Activated naive CD4-positive, alpha-beta T cell treated with anti-CD3 and anti-CD28 coated beads for 36 hours (primary cell): ENCODE measurements at places on chromosomes 6 and 20. TPM values are rescaled to one million over a fixed set of nuclear protein-coding genes. Genes with fewer than 3 reads are reported as not detected.

The HSPA12B gene
- total RNA-seq = not detected

The TINAG gene
- total RNA-seq = not detected

The MAFB gene
- total RNA-seq = not detected

The SLC22A1 gene
- not detected for total RNA-seq

The BIRC7 gene
- total RNA-seq = not detected

The EDN3 gene
- not detected for total RNA-seq

The SERINC3 gene
- total RNA-seq = 48.7 TPM

The VGLL2 gene
- total RNA-seq = not detected

The DEFB116 gene
- not detected for total RNA-seq

The TAF8 gene
- total RNA-seq = 67.3 TPM

The CASS4 gene
- 5.2 TPM for total RNA-seq

The RBPJL gene
- not detected for total RNA-seq

GRCh38 chr6:161228096-161228495, 45.8 kb downstream of the AGPAT4 start:
- DNase-seq = no peak

DNA sequence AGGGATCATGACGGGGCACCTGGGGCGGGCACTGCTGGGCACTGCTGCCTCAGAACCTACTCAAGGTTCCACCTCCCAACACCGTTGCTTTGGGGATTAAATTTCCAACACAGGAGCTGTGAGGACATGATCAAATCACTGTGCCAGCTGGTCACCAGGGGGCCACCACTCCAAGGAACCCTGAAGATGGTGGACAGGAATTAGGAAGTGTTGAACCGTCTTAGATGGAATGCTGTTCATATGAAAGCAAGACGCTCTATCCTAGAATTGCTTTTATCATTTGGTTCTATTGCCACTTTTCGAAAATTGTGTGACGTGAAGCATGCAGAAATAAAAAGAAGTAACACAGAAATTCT, 140.3 kb downstream of the DLL1 start:
- no peak for DNase-seq

DNA sequence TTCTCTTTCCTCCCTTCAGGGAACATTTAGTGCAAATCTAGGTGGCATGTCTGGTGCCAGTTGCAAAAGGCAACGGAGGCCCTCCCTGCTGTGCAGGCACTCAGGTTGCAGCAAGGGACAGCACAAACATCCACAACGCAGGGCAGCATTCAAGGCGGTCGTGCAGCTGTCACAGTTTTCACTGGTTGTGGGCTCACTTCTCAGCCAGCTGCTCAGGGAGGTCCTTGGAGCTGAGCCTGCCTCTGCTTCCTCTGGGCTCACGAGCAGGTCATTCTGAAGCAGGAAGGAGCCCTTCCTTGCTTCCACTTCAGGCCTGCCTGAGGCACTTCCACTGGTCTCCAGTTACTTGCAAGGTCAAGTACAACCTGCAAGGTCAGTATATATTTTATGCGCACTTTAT, 3.8 kb upstream of the NPEPL1 start:
- DNase-seq = no peak

DNA sequence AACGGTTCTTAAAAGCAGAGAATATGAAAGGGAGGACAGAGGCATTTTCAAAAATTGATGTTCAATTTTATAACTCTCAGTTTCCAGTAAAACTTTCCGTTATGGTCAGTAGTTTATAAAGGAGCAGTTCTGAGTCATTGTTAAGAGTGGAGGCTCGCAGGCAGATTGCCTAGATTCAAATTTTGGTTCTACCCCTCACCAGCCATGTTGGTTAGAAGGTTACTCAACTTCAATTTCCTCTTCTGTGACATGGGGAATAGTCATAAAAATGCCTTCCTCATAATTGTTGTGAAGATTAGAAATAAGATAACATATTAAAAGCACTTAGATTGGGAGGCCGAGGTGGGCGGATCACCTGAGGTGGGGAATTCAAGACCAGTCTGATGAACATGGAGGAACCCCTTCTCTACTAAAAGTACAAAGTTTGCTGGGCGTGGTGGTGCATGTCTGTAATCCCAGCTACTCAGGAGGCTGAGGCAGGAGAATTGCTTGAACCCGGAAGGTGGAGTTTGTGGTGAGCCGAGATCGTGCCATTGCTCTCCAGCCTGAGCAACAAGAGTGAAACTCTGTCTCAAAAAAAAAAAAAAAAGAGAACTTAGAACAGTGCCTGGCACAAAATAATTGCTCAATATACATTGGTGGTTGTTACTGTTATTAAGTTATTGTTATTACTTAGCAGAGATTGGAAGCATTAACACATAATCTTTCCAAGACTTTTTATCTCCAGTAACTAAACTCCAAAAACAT, 348.9 kb downstream of the NRN1 start:
- no peak for DNase-seq

- DNase-seq = peak; percentile 95
These were observed 128.3 kb downstream of the MAP3K7 start for GRCh38 chr6:90458353-90459224.

DNA sequence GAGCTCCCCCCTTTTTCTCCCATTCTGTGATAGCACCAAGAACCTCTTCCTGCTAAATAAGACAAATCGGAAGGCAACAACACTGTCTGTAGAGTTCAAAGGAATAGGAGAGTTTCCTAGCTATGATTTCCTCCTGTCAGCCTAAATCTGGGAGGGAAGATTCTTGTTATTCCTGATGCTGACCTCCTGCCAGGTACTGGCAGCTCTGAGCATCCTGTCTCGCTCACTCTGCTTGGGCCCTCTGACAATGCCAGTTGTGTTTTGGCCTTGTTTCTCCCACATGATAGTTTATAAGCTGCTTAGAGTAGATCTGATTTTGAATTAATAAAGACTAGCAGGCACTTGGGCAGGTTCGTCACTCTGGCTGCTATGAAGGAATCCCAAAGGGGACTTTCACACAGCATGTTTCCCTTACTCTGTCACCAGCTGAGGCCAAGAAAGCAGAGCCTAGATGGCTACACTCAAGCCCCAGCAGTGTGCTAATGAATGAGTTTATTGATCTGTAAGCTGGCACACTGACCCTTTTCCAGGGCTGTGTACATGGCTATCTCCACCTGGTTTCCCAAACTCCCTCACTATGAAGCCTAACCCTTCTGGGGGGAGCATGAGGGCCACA, 52.3 kb downstream of the UQCC1 start:
- no peak for DNase-seq

DNA sequence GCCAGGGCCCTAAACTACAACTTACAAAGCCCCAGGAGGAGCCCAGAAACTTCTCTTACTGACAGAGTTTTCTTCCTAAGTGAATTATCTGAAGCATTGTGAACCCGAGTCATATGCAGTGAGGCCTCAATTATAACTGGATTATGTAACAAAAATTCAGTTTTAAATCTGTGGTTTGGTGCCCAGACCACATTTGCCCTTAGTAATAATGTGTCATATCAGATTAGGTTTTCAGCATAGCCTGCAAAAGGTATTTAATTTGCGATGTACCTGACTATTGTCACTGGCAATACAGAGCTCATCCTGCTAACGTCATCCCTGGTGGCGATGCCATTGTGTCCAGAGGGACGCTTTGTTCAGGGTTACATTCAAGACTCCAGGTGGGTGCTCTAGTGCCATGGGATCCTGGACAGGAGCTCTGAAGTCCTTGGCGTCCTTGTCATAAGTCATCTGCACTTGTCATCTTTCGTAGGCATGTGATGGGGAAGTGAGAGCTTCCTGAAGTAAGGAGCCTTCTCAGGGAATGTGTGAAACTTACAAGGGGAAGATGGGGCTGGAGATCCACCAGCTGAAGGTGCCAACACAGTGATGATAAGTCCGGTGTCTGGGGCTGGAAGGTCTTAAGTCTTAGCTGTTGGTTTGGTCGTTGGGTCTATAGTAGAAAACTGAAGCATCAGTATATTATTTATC, 65.1 kb downstream of the HIVEP1 start:
- DNase-seq = no peak

DNA sequence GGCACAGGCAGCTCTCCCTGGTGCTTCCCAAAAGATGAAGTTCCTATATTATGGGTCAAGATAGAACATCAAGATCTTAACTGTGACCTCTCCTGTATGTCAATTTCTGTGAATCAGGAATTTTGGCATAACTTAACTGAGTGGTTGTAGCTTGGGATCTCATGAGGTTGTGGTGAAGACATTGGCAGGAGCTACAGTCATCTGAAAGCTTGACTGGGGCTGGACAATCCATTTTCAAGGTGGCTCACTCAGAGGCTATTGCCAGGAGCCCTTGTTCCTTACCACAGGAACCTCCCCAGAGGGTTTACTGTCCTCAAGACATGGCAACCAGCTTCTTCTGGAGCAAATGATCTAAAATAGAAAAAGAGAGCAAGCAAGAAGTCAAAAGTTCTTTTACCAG, 252.2 kb downstream of the ADGB start:
- DNase-seq = no peak

GRCh38 chr6:159137676-159138075, 31.5 kb upstream of the FNDC1 start:
- no peak for DNase-seq

DNA sequence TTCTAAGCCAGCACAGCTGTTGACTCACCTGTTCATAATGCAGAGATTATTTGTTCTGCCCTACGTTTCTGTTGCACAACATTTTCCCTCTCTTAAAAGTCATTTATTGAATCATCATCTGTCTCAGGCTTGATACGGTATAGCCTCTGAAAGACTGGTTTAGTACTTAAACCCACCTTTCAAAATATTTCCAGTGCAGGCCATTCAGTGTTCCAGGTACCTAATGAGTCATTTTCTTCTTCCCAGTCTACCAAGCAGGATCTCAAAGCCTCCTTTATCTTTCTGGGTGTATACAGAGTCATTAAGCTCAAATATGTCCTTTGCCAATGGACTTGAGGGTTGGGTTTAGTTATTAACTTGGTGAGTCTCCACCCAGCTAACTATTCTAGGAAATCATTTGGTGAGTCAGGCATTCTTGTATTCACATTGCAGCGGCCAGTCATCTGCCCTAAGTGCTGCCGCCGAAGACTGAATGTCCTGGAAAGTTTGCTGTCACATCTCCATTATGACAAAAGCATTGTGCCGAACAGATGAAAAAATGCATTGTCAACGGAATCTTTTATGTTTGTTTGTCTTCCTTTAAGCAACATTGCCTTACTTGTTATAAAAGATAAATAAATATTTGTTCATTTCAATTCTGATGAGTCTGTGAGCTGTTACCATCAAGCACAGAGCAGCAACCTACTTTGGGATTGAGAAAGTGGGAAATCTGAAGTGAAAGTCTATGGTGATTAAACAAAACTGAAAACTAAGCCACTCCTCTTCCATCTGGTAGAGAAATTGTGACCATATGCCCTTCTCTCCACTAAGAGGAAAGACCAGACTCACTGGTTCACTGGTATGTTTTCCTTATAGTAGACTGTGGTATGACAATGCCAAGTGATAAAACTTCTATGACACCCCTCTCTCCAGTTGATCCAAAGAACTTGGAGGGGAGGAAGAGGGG, 14.3 kb upstream of the FAM135A start:
- DNase-seq = no peak

- no peak for DNase-seq
These were observed 59.7 kb downstream of the YTHDF1 start for GRCh38 chr20:63156221-63156671.
